Panc1 (cell line): ENCODE measurements at places on chromosomes 3 and 15. TPM values are rescaled to one million over a fixed set of nuclear protein-coding genes. Genes with fewer than 3 reads are reported as not detected.

ST3GAL6 gene
- total RNA-seq = 0.15 TPM

CX3CR1 gene
- not detected for total RNA-seq

DUOX2 gene
- 0.08 TPM for total RNA-seq

CIDEC gene
- total RNA-seq = not detected

ATP13A4 gene
- total RNA-seq = not detected

VGLL3 gene
- total RNA-seq = 0.15 TPM

PPARG gene
- 88.1 TPM for total RNA-seq
